ENCODE measurements at places on chromosomes 7 and 10.

- no peak for DNase-seq
- H3K4me1 ChIP-seq = peaks cover 9% of the 10 kb centered on the region
- peaks cover 34% of the 10 kb centered on the region for H3K27me3 ChIP-seq
- H3K36me3 ChIP-seq = no peaks in the 10 kb centered on the region
Observed at GRCh38 chr7:5574770-5575269, 151.2 kb upstream of the TNRC18 start.

DNA sequence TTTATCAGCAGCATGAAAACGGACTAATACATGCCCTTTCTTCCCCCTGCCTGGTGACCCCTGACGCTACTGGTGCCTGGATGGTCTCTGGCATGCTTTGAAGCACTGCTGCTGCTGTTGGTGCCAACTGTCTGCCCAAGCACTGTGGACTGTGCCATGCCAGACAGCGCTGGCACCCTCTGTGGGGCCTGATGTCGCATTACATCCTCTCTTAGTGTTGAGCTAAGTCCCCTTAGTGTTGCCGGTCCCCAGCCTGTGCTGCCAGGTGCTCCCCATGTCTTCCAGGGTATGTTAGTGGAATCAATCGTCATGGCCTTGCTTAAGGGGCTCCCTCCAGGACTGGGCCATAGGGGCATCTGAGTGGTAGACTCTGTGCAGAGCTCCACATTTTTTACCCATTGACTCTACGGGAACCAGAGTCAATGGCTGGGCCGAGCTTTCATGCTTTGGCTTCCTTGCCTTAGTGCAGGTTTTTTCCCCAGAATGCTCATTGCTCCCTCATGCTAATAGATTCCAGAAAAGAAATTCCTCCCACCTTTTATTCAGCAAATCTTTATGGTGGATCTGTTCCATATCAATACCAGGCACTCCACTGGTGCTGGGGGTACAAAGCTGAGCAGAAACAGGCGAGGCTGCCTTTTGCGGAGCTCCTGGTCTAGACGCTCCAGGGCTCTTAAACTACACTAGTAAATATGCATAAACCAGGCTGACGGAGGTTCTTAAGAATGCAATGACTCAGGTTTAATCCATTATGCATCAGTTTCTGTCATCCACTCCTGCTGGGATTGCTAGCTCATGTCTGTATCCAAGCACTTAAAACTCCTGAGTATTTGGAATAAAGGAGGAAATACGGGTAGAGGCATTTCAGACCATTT, 21.8 kb upstream of the MRC1 start:
- H3K27me3 ChIP-seq = peaks cover 5% of the 10 kb centered on the region
- no peaks in the 10 kb centered on the region for H3K4me1 ChIP-seq
- no peak overlapping the region for H3K4me3 ChIP-seq
- H3K36me3 ChIP-seq = no peaks in the 10 kb centered on the region

DNA sequence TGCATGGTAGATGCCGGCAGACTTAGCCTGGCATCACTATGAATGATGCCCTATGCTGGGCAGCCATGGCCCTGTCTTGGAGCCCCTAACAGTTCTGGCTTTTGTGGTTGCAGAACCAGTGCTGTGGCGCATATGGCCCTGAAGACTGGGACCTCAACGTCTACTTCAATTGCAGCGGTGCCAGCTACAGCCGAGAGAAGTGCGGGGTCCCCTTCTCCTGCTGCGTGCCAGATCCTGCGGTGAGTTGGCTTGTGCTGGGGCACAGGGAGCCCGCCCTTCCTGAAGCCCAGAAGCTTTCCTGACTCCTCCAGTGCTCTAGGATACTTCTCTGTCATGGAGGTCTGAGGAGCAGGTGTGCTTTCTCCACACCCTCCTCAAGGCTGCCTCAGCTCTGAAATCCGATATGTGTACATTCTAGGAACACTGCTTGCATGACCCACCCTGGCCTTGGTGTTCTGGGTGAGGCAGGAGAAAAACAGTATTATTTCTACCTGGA, 25.6 kb upstream of the SH2D4B start:
- H3K4me1 ChIP-seq = peaks cover 41% of the 10 kb centered on the region
- H3K4me3 ChIP-seq = no peak overlapping the region
- H3K27me3 ChIP-seq = no peaks in the 10 kb centered on the region
- H3K27ac ChIP-seq = peak overlapping the region; percentile 92

GRCh38 chr7:28939367-28939766, 18.8 kb downstream of the TRIL start:
- H3K36me3 ChIP-seq = no peaks in the 10 kb centered on the region
- no peak overlapping the region for H3K27ac ChIP-seq

- no peak for DNase-seq
- H3K27me3 ChIP-seq = no peaks in the 10 kb centered on the region
- H3K27ac ChIP-seq = no peak overlapping the region
- no peaks in the 10 kb centered on the region for H3K36me3 ChIP-seq
Observed at GRCh38 chr7:120170834-120171233, 102.1 kb upstream of the KCND2 start.

DNA sequence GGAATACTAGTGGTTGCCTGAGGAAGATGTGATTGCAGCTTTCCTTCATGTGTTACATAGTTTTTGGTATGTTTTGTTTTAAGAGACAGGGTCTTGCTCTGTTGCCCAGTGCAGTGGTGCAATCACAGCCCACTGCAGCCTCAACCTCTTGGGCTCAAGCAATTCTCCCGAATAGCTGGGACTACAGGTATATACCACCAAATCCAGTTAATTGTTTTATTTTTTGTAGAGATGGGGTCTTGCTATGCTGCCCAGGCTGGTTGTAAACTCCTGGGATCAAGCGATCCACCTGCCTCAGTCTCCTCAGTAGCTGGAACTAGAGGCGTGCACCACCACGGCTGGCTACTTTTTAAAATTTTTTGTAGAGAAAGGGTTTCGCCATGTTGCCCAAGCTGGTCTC, 79.1 kb upstream of the TMEM248 start:
- H3K4me1 ChIP-seq = peaks cover 12% of the 10 kb centered on the region
- H3K27me3 ChIP-seq = peaks cover 8% of the 10 kb centered on the region
- no peak overlapping the region for H3K27ac ChIP-seq
- DNase-seq = no peak
- no peak overlapping the region for H3K4me3 ChIP-seq

DNA sequence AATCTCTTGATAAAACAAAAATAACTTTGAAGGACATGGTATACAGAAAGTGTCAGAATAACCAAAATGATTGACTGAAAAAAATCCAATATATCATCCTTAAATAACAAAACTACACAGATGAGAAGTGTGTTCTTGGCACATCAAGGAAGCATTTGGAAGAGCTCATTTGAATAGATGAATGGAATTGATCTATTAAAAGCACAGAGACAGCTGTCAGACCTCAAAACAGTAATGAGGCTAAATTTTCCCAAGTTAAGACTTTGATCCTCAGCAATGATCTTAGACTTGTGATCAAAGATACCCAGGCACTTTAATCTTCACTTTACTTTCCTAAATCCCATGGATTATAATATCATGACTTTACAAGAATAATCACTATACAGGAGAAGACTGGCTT, 395.4 kb upstream of the NFE2L3 start:
- peaks cover 15% of the 10 kb centered on the region for H3K27me3 ChIP-seq
- H3K36me3 ChIP-seq = no peaks in the 10 kb centered on the region
- H3K27ac ChIP-seq = no peak overlapping the region
- no peaks in the 10 kb centered on the region for H3K4me1 ChIP-seq
- DNase-seq = no peak

DNA sequence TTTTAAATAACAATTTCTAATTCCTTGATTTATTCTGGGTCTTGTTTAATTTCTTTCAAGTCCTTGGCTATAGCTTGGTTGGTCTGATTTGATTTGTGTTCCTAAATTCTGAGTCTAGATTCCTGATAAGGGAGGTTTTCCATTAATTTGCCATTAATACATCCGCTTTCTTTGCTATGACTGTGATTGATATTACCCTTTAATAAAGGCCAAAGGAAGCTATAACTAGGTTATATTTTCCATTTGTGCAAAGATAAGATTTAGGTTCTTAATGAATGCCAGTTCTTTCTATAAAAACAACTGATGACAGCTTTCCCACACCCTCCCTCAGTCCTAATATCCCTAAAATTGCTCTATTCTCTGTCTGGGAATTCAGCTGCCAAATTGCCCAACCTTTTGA, 28.2 kb downstream of the NDUFB2 start:
- no peak overlapping the region for H3K4me3 ChIP-seq
- no peak for DNase-seq
- H3K27ac ChIP-seq = no peak overlapping the region
- H3K4me1 ChIP-seq = peaks cover 16% of the 10 kb centered on the region
- H3K36me3 ChIP-seq = peaks cover 3% of the 10 kb centered on the region
- H3K27me3 ChIP-seq = no peaks in the 10 kb centered on the region

- no peak for DNase-seq
- peaks cover 43% of the 10 kb centered on the region for H3K27me3 ChIP-seq
- no peak overlapping the region for H3K4me3 ChIP-seq
- H3K27ac ChIP-seq = no peak overlapping the region
- peaks cover 15% of the 10 kb centered on the region for H3K4me1 ChIP-seq
- H3K36me3 ChIP-seq = no peaks in the 10 kb centered on the region
Observed at GRCh38 chr7:100829150-100829716, 1.9 kb upstream of the EPHB4 start.

DNA sequence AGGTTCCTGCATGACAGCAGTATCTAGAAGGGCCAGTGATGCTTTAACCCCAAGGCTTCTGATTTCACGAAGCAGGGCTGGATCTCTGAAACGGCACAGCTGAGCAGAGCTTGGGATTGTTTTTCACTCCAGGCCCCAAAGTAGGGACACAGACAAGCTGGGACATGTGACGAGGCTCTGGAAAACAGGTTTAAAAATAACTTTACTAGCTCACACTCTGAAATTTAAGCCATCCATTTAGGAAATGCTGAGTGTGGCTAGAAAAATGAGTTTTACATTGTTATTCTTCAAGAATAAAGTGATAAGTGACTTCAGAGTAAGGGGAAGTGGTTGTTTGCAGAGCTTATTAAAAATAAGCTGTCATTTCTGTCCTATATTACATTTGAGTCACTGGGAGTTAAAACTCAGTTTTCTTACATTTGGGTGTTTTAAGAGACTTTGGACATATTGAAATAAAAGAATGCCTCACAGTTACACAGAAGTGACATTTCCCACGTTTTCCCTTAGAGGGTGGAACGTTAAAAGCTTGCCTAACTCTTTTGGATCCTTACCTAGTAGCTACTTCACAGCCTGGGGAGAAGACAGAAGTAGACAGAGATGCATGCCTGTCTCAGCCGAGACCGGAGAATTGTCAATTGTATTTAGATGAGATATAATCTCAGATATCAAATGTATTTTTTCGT, 107.8 kb downstream of the GALNT17 start:
- H3K27ac ChIP-seq = no peak overlapping the region
- DNase-seq = no peak
- no peaks in the 10 kb centered on the region for H3K4me1 ChIP-seq

GRCh38 chr10:43968076-43968475, 319.4 kb upstream of the ZNF32 start:
- no peak overlapping the region for H3K4me3 ChIP-seq
- H3K27me3 ChIP-seq = peaks cover 16% of the 10 kb centered on the region

DNA sequence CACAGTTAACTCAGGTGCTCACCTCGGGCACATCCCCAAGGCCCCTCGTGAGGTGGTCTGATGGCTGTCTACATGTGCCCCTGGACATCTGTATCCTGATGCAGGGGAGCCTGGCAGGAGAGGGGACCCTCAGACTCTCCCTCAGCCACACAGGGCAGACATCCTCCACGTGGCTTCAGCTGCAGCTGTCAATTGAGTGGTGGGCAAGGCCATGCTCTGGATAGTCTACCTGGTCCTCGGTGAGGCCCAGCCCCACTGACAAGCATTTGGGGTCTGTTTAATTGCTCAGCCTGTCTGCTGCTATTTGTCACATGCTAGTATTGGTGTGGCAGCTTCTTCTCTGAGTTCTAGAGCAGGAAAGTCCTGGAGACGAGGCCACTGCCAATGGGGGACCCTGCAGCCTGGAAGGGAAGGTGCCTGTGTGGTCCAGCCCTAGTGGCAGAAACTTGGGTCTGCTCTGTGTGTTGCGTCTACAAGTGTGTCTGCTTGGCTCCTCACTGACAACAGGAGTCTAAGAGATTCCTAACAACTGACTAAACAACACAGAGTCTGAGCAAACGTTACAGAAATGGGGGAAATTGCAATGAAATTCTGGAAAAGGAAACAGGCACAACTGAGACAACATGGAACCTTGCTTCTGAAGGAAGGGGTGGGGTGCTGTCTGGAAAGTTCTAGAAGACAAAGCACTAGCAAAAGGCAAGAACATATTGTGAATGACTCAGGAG, 59.3 kb upstream of the IGFBP3 start:
- no peak overlapping the region for H3K27ac ChIP-seq
- H3K27me3 ChIP-seq = no peaks in the 10 kb centered on the region
- no peak for DNase-seq

- H3K4me3 ChIP-seq = no peak overlapping the region
- H3K36me3 ChIP-seq = no peaks in the 10 kb centered on the region
- H3K4me1 ChIP-seq = no peaks in the 10 kb centered on the region
- no peak overlapping the region for H3K27ac ChIP-seq
- no peak for DNase-seq
Observed at GRCh38 chr10:77463499-77463898, 174.1 kb downstream of the KCNMA1 start.

DNA sequence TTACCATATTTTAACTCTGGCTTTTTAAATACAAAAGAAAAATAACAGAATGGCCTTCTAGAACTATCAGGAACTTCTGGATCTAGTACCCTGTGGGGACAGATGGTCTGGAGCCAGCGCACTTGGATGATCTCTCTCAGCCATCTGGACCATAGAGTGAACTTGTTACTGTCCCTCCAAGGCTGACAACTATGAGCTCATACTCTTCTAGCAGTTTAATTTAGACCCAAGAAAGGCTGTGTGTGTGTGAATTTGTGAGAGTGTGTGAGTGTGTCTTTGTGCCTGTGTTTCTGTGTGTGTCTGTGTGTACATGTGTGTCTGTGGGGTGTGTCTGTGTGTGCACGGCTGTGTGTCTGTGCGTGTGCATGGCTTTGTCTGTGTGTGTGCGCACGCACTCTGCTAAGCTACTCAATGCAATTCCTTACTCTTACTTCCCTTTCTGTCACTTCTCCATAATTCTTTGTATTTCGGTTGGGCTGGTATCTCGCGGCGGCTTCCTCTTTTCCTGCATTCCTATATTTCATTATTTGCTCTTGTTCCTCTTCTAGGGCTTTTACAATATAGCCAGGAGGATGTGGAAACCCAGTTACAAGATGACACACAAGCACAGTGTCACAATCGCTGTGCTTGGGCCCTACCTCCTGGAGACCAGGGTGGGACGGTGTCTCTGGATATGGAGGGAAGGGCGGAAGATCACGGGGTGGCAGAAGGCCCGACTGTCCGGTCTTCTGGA, 51.9 kb downstream of the IKZF1 start:
- peaks cover 95% of the 10 kb centered on the region for H3K4me1 ChIP-seq
- H3K36me3 ChIP-seq = peaks cover 74% of the 10 kb centered on the region
- H3K27me3 ChIP-seq = no peaks in the 10 kb centered on the region
- peak overlapping the region; percentile 43 for H3K4me3 ChIP-seq
- DNase-seq = no peak
